ENCODE measurements at places on chromosomes 6 and 20. TPM values are rescaled to one million over a fixed set of nuclear protein-coding genes. Genes with fewer than 3 reads are reported as not detected.
A peak's percentile ranks its signal among the peaks of the same experiment; 100 is the strongest.

GRCh38 chr6:108163267-108163643, 2.6 kb upstream of the NR2E1 start:
- DNase-seq: no peak

- no peak for DNase-seq
Measured at GRCh38 chr20:32702706-32703425, 29.1 kb upstream of the C20orf203 start.

- no peak for DNase-seq
Measured at GRCh38 chr6:118801257-118801656, 92.7 kb upstream of the ASF1A start.

PCIF1 gene
- 41.1 TPM for polyA plus RNA-seq

TRIM31 gene
- polyA plus RNA-seq: not detected

DNA sequence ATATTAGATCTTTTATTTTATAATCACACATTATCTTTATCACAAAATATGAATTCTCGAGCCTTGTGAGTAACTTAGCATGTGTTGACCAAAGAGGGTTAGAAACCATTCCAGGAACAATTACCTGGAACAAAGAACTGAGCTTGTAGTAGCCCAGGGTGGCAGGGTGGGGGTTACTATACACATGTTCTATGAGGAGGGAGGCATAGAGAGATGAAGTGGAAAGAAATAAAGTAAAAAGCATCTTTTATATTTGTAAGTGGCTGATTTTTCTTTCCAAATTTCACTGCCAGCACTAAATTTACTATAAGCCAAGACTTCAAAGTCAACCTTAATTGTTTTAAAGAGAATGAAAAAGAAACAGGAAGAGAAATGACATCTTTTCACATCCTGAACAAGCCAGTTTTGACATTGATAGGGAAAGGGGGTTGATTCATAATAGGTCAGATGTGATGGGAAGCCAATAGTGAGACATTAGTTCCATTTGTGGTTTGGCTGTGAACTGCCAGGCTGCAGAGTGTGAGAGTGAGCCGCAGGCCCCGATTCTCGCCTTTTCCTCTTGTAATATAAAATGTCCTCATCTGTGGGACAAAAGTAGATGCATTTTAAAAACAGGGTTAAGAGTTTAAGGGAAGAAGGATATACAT, 52.7 kb upstream of the MYB start:
- no peak for DNase-seq

HCRTR2 gene
- 0.56 TPM for polyA plus RNA-seq

DNA sequence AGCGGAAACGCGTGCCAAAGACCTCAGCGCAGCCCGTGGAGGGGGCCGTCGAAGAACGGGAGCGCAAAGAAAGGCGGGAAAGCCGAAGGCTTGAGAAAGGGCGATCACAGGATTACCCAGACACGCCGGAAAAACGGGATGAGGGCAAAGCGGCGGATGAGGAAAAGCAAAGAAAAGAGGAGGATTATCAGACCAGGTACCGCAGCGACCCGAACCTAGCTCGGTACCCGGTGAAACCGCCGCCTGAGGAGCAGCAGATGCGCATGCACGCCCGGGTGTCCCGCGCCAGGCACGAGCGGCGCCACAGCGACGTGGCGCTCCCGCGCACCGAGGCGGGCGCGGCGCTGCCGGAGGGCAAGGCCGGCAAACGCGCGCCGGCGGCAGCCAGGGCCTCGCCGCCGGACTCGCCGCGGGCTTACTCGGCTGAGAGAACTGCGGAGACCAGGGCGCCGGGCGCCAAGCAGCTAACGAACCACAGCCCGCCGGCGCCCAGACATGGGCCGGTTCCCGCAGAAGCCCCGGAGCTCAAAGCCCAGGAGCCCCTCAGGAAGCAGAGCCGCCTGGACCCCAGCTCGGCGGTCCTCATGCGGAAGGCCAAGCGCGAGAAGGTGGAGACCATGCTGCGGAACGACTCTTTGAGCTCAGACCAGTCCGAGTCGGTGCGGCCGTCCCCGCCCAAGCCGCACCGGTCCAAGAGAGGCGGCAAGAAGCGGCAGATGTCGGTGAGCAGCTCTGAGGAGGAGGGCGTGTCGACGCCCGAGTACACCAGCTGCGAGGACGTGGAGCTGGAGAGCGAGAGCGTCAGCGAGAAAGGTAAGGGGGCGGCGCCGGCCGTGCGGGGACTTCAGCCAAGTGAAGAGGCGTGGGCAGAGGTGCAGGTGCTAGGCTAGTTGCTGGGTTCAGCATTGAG, 296.2 kb downstream of the RIMS1 start:
- peak; percentile 14 for DNase-seq

DNA sequence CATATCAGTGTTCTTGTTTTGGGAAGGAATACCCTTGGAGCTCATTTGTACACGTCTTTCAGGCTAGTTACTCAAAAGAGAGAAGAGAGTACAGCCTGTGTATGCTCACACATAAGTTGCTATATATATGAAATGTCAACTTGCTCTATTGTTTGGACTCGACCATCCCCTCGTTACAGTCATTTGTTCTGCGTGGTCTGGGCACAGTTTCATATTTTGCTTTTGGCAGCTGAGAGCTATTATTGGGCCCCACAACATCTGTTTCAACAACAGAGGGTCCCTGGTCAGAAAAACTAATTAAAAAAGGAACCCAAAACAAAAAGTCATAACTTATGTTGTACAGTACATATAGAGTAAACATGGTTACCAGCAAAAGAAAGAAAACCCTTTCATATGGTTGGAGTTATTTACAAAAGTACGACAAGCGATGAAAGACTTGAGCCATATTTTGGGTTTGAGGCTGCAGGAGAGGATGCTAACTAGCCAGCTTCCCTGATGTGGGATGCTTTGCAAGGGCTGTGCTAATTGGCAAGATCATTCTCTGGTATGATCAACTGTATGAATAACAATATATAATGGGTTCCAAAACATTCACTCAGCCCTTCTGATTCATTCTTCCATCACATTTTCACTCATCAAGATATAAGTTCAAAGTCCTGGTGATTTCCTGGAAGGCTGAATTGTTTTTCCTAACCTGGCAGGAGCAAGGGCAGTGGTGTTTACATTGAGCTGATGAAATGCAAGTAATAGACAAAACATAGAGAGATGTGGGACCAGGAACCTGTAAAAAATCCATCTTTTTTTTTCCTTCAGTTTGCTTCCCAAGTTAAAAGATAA, 137.9 kb downstream of the RPS12 start:
- no peak for DNase-seq

CLPSL1 gene
- 0.40 TPM for polyA plus RNA-seq

Measured in left renal pelvis (tissue), 4 donors.